ENCODE measurements at places on chromosomes 6 and 20.
A peak's percentile ranks its signal among the peaks of the same experiment; 100 is the strongest.

DNA sequence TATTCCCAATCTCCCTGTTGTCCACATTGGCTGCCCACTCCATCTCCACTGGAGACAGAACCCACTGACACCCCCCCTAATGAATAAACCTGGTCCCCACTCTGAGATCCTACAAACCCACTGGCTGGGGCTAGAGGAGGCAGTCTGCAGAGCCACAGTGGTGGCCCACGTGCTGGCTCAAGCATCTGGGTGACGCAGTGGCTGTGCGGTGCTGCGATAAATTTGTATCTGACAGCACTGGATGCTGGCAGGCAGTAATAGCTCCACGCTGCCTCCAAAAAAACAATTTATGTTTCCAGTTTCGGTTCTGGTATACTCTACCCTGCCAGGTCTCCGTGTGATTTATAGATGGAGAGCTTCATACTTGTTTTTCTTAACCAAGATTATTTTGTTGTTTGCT lies 87.1 kb upstream of the SYNDIG1 start:
- no peak for DNase-seq

DNA sequence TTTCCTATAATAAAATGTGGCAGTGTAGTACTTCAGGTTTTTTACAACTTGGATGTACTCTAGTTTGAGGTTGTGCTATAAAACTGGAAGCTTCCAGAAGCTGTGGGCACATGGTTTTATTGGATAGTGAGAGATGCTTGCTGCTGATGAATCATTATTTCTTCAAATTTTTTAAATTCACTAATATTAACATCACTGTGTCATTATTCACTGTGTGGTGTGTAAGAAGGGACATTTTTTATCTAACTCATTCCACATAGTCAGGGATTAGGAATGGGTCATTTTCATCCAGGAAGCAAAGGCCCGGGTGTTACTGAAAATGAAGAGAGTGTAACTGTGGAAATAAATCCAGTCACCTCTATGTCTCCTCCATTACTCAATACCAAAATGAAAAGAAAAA lies 421.0 kb downstream of the TENT5A start:
- DNase-seq, result no peak

- no peak for DNase-seq
Observed at GRCh38 chr20:6654513-6655252, 112.8 kb upstream of the BMP2 start.

GRCh38 chr20:48703511-48704219 lies 124.1 kb downstream of the PREX1 start:
- no peak for DNase-seq

- DNase-seq, result no peak
Observed at GRCh38 chr6:110874880-110875547, 429 bp downstream of the AMD1 start.

- DNase-seq, result peak; percentile 24
Observed at GRCh38 chr6:28683945-28684538, 158.4 kb downstream of the GPX5 start.

DNA sequence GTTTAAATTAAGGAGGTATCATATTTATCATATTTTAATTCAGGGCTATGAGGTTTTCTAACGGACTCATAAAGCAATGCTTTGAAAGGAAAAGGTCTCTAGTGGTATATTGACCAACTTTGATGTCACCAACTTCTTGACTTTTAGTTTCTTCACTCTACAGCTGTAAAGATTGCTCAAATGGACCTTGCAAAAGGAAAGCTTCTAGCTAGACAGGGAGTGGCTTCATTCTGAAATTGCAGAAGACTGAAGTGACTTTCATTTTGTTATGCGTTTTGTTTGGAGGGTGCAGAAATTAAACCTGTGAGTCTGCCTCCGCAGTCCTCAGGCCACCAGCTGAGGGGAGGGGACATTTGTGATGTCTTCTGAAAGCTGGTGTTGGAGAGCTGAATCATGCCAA lies 95.7 kb downstream of the SLC24A3 start:
- DNase-seq, result no peak

DNA sequence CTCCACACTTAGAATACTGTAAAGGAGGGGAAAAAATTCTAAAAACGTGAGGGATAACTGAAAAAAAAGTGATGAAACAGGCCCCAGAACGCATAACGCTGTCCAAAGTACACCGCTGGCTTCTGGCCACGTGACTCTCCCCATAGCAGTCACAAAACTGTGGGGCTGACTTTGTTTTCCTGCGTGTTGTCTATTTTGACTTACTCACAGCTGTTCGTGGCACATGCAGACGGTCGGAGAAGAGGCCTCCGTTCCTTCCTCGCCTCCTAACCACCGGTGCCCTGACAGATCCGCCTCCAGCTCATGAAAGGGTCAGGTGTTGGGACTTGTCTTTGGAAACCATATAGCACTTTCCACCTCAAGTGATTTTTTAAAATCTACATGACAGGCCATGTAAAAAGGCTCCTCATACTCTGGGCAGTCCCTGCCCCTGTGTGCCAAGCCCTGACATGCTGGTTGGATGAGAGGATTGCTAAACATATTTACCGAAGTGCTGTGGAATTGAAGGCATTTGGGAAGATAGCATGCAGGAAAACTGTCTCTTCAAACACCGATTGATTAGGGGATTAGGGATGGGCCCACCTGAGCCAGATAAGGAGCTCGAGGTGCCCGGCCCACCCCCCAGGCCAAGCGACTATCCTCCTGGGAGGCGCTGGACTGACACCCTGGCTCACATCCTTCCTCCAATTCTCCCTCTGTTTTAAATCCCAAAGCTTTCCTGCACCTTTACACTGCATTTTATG lies 54.8 kb downstream of the DACT2 start:
- DNase-seq, result no peak

- no peak for DNase-seq
Observed at GRCh38 chr20:10093087-10093591, 58.4 kb downstream of the ANKEF1 start.

GRCh38 chr6:34547701-34548644 lies 8.2 kb downstream of the SPDEF start:
- no peak for DNase-seq

DNA sequence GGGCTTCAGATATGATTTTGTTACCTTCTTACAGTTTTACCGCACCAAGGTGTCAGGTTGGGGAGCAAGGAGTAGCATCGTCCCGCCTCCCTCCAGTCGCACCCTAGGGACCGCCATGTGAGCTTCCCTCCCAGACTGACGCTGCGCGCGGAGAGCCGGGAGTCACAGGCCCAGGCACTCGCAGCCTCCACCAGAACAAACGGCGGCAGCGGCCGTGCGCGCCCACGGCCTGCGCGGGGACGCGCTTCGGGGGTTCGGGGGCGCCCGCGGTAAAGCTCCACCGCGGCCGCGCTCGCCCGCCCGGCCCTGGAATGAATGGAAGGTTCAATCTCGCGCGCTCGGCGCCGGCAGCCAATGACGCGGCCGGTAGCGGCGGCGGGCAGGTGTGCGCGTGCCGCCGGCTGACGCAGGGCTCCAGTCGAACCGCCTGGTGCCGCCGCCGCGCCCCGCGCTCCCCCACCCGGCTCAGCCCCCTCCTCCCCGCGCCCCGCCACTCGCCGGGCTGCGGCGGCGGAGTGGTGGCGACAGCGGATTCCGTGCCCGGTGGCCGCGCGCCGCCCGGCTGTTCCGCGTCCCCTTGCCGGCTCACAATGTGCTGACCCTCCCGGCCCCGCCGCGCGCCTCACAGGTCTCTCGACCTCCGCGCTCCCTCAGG lies 16.5 kb upstream of the LIN28B start:
- DNase-seq, result no peak

DNA sequence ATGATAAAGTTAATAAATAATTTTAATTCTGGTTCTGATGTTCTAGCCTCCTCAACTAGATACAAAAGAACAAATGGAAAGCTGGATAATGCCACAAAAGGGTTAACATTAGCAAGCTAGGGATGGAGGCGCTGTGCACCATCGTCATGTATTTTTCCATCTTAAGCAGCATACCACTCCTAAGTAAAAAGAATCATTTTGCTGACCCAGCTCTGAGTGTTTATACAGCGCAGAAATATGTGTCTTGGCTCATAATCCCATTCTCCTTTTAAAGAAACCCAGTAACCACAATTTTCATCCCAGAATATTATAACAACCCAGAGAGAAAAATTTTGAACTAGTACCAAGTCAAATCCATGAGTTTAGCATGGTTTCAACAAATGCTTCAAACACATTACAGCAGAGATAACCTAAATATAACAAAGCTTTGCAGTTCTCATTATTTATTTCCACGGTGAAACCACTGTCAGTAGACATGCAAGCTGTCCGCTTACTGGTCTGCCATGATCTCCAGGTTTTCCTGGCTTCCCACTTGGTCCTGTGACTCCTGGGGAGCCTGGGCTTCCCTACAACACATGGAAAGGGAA lies 111.1 kb downstream of the COL12A1 start:
- DNase-seq, result no peak

DNA sequence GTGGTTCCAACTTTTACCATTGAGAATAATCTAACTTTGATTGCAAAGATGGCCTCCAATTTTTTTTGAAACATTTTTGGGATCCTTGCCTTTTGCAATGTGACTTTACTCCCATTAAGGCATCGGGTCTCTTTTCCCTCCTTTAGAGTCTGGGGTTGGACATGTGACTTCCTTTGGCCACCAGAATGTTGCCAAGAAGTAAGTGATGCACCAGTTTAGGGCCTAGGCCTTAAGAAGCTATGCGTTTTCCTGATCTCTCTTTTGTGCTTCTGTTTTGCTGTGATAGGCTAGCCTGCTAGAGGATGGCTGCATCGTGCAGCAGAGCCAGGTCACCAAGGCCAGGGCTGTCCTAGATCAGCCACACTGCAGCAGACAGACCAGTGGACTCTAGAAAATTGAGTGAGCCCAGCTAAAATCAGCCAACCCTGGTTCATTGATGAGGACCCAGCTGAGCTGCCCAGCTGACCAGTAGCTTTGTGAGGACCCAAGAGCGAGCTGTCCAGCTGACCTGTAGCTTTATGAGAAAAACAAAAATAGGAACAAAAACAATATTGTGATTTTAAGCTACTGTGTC lies 594.0 kb upstream of the JAG1 start:
- DNase-seq, result no peak

DNA sequence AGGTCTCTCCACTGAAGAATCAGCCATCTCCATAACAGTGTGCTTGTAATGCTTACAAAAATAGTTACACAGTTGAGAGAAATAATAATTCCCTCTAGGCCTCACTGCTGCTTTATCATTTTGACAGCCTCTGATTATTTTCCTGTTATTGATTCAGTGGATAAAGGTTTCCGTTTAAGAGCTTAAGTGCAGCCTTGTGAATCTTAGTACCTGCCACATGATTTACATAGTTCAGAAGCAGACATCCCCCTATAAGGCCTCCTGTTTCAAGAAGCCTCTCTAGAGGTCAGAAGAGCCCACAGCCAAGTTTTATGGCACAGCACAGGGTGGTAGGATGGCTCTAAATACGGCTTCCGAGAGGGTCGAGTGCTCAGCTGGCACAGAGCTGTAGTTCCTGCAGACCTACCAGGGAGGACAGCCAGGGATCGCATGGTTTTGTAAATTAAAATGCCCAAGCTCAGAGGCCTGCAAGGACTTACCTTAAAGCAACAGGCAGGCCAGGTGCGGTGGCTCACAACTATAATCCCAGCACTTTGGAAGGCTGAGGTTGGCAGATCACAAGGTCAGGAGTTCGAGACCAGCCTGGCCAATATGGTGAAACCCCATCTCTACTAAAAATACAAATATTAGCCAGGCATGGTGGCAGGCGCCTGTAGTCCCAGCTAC lies 17.6 kb upstream of the PYGB start:
- DNase-seq, result no peak

- no peak for DNase-seq
Observed at GRCh38 chr6:167020206-167020605, 21.0 kb downstream of the CEP43 start.

GRCh38 chr6:36623547-36624459 lies 29.6 kb downstream of the SRSF3 start:
- DNase-seq, result peak; percentile 71

GRCh38 chr6:34273242-34273805 lies 24.5 kb upstream of the SMIM29 start:
- DNase-seq, result no peak

DNA sequence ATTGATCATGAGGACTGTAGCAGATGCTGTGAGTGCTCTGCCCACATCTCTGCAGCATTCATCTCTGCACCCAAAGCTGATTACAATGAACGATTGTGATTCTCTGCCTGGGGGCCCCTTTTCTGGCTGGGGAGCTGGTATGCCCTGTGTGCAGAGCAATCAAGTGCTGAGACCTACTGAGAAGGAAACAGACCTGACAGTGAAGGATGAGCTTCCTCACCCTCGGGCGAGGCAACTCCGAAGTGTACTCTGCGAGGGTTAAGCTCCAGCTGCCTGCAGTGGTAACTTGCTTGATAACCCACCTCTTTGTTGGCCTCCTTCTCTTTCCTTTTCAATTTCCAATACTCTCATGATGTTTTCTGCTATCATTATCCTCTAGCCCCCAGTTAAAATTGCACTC lies 289.7 kb upstream of the RNF24 start:
- DNase-seq, result no peak

DNA sequence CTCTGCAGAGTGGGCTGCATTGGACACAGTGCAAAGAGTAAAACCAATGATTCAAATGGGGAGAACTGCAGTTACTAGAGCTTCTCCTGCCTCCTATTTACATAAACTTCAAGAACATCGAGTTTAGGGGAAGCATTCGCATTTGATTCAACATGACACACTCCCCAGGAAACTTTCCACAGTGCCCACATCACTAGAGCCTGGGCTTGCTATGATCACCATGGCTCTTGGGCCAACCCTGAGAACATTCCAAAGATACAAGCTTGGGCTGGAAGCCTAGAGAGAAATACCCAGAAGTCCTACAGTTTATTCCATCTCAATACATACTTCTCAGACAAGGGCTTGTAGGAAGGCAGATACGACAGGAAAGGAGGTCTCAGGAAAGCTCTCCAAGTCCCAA lies 337.9 kb downstream of the CD83 start:
- DNase-seq, result no peak

- DNase-seq, result no peak
Observed at GRCh38 chr20:62303062-62303339, 204 bp downstream of the ADRM1 start.

- no peak for DNase-seq
Observed at GRCh38 chr6:13351271-13351670, 22.9 kb upstream of the TBC1D7 start.

DNA sequence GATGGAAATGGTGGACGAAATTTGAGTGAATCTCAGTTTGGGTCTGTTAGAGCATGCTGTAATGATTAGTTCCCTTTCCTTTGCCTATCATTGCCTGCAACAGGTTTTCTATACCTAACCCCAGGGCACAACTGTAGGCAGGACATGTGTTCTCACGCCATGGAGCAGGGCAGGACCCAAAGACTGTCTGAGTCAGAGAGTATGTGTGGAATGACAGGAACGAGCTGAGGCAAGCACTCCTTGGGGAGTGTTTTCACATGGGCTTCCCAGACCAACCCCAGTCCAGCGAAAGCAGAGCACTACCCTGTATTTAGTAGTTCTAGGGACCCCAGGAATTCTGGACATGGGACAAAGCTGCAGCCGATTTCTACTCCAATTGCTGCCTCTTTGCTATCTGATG lies 234.2 kb downstream of the HACE1 start:
- no peak for DNase-seq

- DNase-seq, result no peak
Observed at GRCh38 chr6:98380589-98380988, 453.8 kb upstream of the POU3F2 start.
